ENCODE measurements at places on chromosomes 12 and 14.

- no peak for DNase-seq
These were observed 54.2 kb upstream of the CERS5 start for GRCh38 chr12:50221228-50222008.

DNA sequence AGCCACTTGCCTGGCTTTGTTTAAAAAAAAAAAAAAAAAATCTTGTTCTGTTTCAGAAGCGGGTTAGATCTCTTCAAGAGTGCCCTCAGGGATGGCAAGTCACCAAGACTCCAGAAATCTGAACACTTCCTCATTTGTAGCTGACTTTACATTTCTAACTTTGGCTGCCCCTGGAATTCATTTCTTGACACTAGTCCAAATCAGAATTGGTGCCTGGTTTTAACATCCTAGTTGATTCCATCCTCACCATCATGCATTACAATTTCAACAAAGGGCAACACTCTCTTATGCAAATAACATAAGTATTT, 295.5 kb downstream of the RMST start:
- no peak for DNase-seq

DNA sequence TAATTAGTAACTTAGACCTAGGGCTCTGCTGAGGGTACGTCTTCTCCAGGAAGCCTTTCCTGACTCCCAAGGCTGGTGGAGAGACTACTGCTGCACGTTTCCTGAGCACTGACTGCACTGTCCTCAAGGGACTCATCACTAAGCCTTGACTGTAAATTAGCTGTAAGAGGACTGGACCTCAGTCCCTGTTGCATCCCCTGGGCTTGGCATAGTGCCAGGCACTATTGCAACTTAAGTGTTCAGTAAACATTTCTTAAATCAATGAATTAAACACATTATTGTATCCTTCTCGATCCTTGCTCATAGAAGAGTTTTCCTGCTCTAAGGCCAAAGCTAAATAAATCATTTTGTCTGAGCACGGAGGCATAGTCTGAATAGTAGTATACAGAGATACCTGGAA, 31.9 kb upstream of the IFNG-AS1 start:
- no peak for DNase-seq

DNA sequence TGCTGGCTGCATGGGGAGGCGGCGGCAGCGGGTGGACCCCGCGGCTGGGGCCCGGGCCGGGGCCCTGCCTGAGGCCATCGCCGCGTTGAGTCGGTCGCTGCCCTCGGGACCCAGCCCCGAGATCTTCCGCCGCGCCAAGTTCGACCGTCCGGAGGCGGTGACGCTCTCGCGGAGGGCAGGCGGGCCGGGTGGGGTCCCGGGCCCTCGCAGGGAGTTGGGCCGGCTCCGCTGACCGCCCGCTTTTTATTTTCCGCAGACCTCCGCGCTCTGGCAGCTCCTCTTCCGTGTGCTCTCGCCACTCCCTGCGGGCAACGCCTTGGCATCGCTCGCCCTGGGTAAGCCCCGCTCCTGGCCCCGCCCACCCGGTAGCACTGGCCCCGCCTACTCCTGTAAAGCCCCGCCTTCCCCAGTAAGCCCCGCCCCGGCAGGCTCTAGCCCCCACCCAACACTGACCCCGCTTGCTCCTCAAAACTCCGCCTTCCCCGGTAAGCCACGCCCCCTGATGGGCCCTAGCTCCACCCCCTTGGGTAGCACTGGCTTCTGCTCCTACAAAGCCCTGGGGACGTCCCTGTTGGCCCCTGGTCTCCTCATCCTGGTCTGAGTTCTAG, 424 bp downstream of the TEDC1 start:
- no peak for DNase-seq

- DNase-seq = no peak
These were observed 86.1 kb downstream of the BCL2L14 start for GRCh38 chr12:12156828-12157227.

- DNase-seq = no peak
These were observed 106.9 kb downstream of the PRKD1 start for GRCh38 chr14:29820785-29821184.

DNA sequence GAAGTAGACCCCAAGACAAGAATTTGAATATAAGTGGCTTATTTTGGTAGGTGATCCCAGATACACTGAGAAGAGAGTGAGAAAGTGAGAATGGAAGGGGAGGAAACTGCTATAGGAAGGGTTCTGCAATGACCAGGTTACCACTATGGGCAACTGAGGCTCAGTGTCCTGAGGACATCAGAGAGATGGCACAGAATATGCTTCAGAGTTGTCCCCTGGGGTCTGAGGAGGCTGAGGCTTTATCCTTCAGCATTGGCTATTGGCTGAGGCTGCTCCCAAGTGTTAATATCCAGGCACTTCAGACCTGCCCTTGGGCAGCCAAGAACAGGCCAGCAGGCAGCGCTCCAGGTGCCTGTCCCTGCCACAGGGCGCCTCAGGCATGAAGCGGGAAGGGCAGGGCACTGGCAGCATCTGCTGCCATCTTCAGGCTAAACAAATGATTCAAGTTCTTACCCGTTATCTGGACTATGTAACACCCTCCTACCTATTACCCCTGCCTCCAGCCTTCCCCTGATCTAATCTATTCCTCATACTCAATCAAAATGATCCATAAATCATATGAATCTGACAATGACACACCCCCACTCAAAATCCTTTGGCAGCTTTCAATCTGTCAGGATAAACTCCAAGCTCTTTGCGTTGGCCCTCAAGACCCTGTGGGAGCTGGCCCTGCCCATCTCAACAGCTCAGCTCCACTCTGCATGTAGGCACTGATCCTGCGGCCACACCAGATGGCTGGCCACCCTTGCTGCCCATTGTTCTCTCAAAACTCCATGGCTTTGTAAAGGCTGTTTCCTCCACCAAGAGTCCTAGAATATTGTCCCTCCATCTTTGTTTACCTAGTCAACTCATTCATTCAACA, 42.4 kb downstream of the CKAP4 start:
- DNase-seq = no peak

DNA sequence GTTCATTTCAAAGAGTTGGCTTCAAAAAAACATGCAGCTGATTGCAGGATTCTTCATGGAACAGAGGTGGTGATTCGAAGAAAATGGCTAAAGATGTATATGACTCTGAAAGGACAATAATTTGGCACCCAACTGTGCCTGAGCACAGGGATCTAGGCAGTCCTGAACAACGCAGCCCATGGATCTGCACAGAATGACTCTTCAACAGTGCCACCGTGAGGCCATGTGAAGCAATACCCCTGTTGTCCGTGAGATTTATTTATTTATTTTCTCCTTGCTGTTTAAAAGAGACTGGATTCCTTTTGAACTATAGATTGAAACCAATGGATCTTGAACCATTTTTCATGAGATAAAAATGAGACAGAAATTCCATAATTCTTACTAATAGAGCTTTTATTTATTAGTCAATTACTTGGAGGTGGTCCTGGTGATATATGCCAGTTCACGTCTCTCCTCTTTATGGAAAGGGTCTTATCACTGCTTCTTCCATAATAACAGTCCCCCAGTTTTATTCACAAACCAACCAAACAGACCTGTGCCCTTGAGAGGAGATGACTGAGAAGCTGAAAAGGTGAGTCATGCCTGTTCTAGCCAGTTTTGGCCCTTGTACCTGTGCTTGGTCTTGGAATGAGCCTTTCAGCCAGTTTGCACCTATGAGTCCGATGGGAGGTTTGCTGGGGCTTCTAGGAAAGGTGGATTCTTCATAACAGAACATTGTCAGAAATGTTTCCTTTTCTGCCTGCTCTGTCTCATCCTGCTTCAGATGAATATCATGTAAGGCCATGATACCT, 1598.3 kb downstream of the AACS start:
- no peak for DNase-seq

DNA sequence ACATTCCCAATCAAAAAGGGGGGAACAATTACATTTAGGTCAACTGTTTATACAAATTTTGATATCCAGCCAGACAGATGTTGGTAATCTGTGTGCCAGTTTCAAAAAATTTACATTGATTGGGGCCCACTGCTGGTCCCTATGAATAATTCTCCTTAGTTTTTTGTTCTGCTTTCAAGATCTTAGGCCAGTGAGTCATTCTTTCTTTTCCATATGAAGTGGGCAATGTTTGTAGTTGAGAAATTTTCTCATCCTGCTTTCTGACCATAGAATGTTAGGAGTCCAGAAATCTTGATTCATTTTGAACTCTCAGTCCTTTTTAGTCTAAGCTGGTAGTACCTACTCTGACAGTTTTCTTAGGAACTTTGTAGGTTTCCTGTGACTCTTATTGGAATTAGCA, 244.3 kb downstream of the DIO2 start:
- DNase-seq = no peak

DNA sequence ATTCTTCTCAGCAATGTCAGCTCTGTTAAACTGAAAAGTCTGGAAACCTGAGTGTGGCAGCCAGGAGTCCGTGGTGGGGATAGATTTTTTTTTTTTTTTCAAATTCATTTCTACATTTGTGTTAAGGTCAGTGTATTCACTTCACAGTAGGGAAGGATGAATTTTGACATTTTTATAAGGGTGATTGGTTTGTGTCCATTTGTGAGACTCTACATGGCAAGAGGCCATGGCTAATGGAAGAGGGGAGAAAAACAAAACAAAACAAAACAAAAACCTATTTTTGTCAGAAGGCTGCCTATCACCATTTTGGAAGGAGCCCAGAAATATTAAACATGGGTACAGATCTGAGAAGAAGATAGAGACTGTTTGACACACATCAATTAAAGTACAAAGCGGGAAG, 176.1 kb downstream of the RMST start:
- DNase-seq = no peak

DNA sequence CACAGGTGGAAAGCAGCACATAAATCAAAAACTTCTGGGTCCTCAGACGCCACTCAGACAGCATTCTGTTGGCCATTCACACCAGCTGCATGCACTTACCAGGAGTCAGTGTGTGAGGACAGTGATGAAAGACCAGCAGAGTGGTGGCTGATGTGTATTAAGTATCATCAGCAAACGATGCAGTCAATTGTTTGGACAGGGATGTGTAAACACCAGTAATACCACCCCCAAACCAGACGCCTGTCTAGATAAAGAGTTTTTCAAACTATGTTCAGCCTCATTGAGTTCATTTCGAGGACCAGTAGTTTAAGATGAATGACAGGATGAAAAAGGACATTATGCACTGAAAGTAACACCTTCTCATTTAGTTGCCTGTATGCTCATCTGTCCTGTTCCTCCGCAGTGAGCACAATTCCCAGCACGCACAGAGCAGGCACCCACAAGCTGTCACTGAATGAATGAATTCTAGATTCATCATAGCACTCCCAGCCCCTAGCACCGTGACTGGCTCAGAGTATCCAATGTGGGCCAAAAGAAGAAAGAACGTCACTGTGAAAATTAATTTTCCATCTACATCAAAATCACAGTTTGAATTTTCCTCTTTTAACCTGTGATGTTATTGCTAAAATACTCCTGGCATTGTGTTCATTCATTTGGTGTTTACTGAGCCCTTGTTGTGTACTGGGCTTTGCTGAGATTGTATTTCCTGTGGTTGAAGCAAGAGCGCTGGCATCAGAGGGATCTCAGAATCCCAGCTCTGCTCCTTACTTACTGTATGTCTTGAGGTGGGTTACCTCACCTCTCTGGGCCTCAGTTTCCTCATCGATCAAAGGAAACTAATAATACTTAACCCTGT, 124.8 kb upstream of the NOS1 start:
- no peak for DNase-seq

- no peak for DNase-seq
These were observed 2.1 kb upstream of the NDRG2 start for GRCh38 chr14:21026988-21027315.

DNA sequence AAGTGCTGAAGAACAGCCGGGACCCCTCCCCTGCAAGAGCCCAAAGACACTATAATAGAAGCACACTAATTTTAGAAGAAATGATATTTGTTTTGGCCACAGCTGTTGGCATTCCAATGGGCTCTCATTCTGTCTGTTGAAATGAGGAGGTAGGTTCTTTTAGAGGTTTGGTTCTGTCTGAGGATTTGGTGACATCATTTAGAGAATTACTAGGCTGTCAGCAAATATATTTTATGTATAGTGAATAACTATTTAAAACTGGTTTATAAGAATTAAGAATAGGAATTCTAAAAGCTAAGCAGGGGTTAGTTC, 200.7 kb upstream of the SLC38A2 start:
- DNase-seq = no peak

- peak; percentile 33 for DNase-seq
These were observed 37.0 kb upstream of the P2RX7 start for GRCh38 chr12:121095544-121096198.

GRCh38 chr12:104478396-104479122, 21.8 kb downstream of the CHST11 start:
- no peak for DNase-seq

- DNase-seq = no peak
These were observed 30.7 kb downstream of the DAD1 start for GRCh38 chr14:22558221-22558913.
